ENCODE measurements at places on chromosomes 12 and 14. TPM values are rescaled to one million over a fixed set of nuclear protein-coding genes. Genes with fewer than 3 reads are reported as not detected.

ZFYVE1 gene
- total RNA-seq = 12.9 TPM

CPNE6 gene
- not detected for total RNA-seq

FSCB gene
- total RNA-seq = not detected

GRCh38 chr14:63715360-63715759 lies 12.5 kb downstream of the SGPP1 start:
- no peak for DNase-seq

GRCh38 chr12:52356031-52356761 lies 11.1 kb downstream of the KRT85 start:
- no peak for DNase-seq

DNA sequence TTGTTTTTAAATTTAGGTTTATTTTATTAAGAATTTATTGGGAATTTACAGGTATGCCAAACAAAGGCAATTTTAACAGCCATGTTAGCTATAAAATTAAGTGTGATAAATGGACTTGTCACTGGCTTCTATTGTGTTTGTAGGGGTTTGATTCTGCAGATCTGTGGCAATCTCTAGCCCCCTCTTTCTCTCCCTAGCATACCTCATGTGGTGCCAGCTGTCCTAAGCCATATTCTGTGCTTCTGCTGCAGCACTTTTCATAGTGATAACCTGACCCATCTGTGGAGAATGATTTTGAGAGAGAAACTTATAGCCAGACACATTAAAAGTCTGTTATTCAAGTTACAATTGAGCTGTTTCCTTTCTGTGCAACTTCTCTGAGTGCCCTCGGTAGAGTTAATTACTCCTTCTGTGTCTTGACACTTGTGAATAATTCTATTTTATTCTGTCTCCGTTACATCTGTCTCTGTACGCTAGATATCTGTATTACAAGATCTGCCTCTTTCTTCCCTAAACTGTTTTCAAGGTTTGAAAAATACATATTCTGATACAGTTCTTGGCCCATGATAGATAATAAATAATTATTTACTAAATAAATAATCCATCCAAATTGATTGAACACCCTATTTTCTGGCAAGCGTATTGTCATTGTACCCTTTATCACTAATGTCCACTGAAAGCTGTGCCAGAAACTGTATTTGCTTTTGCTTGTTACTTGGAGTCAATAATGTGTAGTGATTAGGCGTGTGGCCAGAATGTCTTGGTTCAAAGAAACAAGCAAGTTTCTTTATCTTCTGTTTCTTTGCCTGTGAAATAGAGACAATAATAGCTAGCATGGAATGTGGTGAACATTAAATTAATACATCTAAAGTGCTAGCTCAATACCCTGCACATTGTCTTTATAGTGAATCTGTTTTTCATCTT lies 40.0 kb downstream of the FRS2 start:
- no peak for DNase-seq

- DNase-seq = no peak
Observed at GRCh38 chr14:91332986-91333649, 84.5 kb downstream of the CCDC88C start.

- no peak for DNase-seq
Observed at GRCh38 chr14:96053600-96054381, 14.6 kb downstream of the C14orf132 start.

- DNase-seq = no peak
Observed at GRCh38 chr14:31677630-31678029, 116.4 kb downstream of the NUBPL start.

DNA sequence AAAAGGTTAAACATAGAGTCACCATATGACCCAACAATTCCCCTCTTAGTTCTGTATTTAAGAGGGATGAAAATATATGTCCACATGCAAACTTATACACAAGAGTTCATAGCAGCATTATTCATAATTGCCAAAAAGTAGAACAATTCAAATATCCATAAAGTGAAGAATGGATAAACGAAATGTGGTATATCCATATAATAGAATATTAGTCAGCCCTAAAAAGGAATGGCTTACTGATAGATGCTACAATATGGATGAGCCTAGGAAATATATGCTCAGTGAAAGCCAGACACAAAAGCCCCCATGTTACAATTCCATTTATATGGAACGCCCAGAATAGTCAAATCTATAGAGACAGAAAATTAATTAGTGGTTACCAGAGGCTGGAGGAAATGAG lies 44.1 kb upstream of the RIN3 start:
- DNase-seq = no peak

All from Right ventricle myocardium superior (tissue), 1 donor.